NCI-H2107 (cell line): ENCODE measurements at places on chromosomes 7 and 10.

- no peak for DNase-seq
Observed at GRCh38 chr10:2038036-2038435, 300.7 kb upstream of the ADARB2 start.

GRCh38 chr7:35792873-35793489 lies 7.9 kb upstream of the SEPTIN7 start:
- no peak for DNase-seq

DNA sequence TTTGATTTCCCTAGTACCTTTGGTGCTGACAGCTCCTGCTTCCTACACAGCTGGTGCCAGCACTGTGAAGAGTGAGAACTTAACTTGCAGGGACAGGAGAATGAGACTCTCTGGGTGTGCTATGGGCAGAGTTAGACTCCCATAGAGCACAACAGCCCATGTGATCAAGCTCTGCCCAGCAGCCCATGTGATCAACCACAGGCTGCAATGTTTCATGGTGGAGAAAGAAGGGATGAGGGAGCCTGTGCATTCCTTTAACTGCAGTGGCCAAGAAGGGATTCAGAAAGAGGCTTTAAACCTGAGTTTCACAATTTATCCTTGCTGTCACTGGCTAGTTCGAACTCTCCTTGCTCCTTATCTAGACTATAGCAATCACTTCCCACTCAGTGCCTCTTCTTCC lies 10.0 kb upstream of the MEST start:
- DNase-seq, result no peak

- DNase-seq, result no peak
Observed at GRCh38 chr7:142797391-142798377, 26.9 kb downstream of the PRSS2 start.

DNA sequence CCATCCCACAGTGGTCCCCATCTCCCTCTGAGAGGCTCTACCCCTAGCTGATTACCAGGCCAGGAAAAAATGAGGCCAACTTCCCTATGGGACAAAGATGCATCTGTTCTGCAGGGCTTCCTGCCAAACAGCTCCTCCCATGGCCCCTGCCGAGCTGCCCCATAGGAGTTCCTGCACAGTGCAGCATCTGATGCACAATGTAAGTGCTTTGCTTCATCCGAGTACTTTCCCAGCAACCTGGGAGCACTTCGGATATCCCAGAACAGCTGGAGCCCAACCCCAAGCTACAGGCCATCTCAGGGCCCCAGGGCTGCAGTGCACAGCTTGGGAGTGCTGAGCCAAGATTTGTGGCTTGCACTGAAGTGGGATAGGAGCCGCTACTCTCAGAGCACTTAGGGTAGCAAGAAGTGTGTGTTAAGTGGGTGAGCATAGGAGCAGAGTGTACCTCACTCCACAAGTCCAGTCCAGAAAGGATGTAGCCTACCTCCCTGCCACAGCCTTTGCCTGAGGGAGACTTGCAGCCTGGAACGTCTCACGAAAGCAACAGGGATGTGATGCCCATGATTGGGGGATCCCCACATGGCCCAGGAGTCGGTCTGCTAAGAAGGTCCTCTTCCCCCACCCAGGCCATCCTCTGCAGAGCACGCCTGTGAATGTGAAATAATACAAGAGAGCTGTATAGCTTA lies 209.6 kb upstream of the VWC2 start:
- DNase-seq, result no peak

DNA sequence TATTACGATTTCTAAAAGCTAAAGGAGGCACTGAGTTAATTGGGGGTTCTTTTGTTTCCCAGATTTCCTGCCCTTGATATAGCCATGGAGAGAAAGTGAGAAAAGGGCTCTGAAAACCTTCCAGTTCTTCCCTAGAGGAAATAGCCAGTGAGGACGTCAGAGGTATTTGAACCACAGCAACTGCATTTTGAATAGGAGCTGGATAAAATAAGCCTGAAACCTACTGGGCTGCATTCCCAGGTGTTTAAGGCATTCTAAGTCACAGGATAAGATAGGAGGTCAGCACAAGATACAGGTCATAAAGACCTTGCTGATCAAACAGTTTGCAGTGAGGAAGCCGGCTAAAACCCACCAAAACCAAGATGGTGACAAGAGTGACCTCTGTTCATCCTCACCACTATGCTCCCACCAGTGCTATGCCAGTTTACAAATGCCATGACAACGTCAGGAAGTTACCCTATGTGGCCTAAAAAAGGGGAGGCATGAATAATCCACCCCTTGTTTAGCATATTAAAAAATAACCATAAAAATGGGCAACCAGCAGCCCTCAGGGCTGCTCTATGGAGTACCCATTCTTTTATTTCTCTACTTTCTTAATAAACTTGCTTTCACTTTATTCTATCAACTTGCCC lies 85.1 kb upstream of the FRMD4A start:
- DNase-seq, result no peak

DNA sequence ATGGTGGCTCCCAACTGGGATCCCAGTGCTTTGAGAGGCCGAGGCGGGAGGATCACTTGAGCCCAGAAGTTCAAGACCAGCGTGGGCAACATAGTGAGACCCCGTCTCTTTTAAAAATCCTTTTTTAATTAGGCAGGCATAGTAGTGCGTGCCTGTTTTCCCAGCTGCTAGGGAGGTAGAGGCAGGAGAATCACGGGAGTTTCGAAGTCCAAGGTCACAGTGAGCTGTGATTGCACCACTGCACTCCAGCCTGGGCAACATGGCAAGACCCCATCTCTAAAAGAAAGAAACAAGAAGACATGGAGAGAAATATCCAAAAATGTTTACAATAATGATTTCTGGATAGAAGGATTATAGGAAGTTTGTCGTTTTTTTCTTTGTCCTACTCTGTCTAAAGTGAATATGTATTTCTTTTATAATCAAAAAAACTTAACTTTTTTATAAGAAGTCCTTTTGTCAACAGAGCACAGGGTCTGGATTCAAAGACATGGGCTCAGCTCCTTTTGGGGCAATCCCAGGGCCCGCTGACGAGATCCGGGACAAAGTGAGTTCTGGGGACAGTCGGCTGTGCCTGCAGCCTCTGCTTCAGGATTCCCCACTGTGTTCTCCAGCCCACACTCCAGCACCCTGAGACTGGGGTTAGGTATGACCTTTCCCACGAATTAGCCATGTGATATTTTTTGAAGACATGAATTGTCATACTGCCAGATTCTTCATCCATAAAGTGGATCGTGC lies 45.6 kb downstream of the PDGFA start:
- no peak for DNase-seq

DNA sequence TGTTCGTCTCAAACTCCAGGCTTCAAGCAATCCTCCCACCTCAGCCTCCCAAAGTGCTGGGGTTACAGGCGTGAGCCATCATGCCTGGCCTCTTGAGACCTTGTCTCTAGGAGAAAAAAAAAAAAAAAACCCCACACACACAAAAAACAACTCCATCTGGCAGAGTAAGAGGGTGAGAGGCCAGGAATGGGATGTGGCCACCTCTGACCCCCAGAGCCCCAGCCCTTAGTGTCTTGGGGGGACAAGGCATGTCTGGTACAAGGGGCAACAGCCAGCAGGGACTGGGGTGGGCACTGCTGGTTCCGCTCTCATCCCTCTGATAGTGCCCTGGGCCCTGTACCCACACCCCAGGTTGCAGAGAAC lies 15.6 kb upstream of the TNRC18 start:
- DNase-seq, result no peak

DNA sequence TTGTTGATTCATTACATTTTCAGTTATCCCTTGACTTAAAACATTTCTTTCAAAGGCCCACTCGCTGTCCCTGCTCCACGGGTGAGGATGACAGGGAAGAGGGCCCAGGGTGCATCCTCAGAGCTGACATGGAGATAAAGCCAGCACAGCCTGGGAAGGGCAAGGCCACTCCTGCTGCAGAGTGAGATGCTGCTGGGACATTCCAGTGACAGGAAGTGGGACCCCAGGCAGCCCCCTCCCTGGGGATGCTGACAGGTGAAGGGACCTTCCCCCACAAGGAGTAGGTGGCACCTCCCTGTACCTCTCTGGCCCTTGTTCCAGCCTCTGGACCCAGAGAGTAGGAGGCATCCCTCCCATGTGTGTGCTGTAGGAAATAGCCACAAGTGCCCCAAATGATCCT lies 97.8 kb upstream of the DDC start:
- DNase-seq, result no peak

DNA sequence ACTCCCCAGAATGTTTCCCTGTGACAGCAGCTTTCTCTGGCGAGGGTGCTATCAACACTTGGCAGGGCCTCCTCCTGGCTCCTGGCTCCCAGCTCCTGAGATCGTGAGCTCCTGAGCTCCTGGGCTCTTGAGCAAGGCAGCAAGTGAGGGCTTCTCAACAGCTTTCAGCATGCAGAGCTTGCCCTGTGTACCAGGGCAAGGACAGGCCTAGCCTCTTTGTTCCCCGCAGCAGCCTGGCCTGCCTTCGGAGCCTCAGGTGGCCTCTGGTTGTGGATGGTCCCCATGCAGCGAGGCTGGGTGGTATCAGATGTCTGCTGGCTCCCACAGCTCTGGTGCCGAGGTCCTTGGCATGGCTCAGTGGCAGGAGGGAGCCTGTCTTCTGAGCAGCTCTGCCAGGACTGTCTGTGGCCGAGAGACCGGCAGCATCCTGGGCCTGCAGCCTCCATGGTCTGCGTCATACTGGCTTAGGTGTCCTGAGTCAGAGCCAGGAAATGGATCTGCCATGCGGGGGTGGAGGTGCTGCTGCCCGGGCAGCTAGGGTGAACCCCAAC lies 44.2 kb downstream of the ZMIZ1 start:
- DNase-seq, result no peak

DNA sequence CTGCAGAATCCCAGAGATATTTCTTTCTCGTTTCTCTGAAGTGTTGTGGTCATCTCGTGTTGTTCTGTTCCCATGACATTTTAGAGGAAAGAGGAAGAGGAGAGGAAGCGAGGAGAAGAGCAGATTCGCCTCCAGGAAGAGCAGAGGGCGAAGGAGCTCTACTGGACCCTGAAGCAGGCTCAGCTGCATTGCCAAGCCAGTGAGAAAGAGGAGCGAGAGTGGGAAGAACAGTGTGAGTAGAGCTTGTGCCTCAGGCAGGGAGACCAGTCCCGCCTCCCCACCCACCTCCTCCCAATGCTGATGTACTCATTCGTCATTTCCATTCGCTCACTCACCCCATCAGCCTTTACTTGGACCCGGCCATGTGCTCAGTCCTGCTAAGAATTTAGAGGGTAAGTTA lies 50.8 kb downstream of the SH2D4B start:
- DNase-seq, result no peak

- no peak for DNase-seq
Observed at GRCh38 chr10:11334436-11334835, 277.0 kb downstream of the USP6NL start.

DNA sequence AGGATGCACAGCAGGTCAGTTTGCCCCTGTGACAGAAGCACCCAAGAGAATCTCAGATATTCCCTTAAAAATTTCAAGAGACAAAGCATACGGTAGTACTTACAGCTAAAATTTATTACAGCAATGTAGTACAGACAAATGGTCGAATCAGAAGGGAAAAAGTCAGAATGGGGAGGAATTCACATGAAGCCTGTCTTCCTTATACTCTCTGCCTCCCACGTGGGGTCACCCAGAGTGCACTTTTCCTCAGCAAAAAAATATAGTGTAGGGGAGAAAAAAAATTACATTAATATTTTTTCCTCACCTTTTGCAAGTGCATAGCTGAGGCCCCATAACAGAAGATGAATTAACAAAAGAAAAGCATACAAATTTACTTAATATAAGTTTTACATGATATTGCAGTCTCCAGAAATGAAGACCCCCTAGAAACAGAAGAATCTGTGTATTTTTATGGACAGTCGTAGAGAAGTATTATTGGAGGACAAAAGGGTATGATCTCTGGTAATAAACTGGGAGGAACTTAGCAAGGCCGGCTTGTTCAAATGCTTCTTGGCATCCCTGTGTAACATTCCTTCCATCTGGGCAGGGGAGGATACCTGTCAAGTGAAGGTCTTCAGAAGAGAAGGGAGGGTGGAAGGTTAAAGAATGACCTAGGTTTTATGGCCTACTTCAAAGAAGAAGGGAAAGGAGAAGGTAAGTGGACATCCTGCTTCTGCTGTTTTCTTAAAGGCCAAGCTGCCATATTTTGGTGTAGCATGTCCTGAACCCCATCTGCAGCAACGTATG lies 270.6 kb upstream of the MAGI2 start:
- no peak for DNase-seq

DNA sequence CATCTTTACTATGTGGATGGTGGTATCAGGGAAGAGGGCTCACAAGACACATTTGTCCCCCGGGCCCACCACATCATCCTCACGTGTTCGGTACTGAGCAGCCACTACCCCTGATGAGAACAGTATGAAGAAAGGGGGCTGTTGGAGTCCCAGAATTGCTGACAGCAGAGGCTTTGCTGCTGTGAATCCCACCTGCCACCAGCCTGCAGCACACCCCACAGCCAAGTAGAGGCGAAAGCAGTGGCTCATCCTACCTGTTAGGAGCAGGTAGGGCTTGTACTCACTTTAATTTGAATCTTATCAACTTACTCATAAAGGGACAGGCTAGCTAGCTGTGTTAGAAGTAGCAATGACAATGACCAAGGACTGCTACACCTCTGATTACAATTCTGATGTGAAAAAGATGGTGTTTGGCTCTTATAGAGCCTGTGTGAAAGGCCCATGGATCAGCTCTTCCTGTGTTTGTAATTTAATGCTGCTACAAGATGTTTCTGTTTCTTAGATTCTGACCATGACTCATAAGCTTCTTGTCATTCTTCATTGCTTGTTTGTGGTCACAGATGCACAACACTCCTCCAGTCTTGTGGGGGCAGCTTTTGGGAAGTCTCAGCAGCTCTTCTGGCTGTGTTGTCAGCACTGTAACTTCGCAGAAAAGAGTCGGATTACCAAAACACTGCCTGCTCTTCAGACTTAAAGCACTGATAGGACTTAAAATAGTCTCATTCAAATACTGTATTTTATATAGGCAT lies 9.1 kb upstream of the CSGALNACT2 start:
- no peak for DNase-seq

- DNase-seq, result no peak
Observed at GRCh38 chr10:52703451-52703850, 69.1 kb downstream of the MBL2 start.

DNA sequence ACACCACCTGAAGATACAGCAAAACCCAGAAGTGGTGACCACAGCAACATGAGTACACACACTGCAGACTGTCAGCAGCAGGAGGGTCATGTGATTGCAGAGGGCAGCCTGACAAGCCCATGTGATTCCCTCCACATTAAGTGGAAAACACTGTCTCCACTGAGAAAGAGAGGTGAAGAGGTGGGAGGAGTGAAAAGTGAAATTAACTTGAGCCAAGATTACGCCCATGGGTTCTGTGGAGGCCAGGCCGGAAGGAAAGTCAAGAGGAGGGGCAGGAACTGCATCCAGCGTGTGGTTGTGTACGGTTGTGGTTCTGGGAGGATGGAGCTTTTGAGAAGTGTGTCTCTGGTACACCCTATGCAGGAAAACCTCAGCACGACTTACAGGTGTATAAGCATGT lies 138.5 kb downstream of the PLXNA4 start:
- DNase-seq, result no peak

GRCh38 chr7:120108376-120108775 lies 164.6 kb upstream of the KCND2 start:
- DNase-seq, result no peak

GRCh38 chr7:11507929-11508328 lies 324.1 kb downstream of the THSD7A start:
- DNase-seq, result no peak
